Stimulated activated effector memory CD8-positive, alpha-beta T cell treated with anti-CD3 and anti-CD28 coated beads, Interleukin-12 subunit alpha, Interleukin-12 subunit beta, amount 100 ng/mL, for 72 hours (primary cell): ENCODE measurements at places on chromosomes 2 and 18.

- no peak for DNase-seq
These were observed 47.7 kb downstream of the NCOA1 start for GRCh38 chr2:24538720-24539119.

- no peak for DNase-seq
These were observed 226.3 kb downstream of the NBAS start for GRCh38 chr2:15334644-15335326.

DNA sequence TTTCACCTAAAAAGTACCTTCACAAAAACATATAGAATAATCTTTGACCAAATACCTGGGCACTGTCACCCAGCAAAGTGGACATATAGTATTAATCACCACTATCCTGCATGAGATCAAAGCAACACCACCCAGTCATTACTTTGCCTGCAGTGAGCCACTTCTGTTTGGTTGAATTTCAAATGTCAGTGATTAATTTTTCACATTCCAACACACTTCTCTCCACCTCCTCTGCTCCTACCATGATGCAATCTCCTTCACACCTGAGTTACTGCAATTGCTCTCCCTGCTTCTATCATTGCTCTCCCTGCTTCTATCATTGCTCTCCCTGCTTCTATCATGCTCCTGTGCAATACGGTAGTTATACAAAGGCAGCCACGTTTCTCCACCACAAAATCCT lies 106.1 kb upstream of the NETO1 start:
- no peak for DNase-seq

GRCh38 chr2:44668336-44668735 lies 273.2 kb upstream of the SIX3 start:
- DNase-seq, result no peak

DNA sequence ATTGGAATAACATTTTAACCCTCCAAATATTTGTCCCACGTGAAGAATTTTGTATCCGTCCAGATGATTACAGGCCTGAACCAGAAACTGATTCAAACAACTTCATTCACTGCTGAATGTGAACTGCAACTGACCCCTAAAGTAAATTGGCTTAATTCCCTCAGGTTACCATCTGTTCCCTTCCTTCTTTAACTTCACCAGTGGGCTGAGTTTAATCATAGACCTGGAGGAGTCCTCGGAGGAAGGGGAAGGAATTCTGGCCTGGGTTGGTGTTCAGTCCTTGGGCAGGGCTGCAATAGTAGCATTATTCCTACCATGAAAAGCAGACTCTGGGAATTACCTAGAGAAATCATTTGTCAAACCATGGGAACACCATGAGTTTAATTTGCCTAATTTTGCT lies 207.4 kb downstream of the TMEM247 start:
- no peak for DNase-seq

DNA sequence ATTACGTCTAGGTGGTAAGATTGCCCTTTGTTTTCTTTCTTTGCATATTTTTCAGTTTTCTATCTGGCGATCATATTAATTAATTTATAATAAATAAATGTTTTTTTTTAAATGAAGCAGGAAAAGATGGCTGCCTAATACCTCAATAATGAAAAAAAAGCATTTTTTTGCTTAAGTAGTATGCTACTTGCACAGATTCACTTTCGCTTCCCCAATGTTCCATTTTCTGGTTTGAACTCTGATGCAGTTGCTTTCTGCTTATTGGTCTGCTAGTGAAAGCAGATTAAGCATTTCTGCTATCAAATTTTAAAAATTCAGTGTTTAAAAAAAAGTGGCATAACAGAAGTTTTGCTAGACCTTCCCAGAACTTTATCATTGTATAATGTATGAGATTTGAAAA lies 11.9 kb upstream of the TMEM182 start:
- no peak for DNase-seq

DNA sequence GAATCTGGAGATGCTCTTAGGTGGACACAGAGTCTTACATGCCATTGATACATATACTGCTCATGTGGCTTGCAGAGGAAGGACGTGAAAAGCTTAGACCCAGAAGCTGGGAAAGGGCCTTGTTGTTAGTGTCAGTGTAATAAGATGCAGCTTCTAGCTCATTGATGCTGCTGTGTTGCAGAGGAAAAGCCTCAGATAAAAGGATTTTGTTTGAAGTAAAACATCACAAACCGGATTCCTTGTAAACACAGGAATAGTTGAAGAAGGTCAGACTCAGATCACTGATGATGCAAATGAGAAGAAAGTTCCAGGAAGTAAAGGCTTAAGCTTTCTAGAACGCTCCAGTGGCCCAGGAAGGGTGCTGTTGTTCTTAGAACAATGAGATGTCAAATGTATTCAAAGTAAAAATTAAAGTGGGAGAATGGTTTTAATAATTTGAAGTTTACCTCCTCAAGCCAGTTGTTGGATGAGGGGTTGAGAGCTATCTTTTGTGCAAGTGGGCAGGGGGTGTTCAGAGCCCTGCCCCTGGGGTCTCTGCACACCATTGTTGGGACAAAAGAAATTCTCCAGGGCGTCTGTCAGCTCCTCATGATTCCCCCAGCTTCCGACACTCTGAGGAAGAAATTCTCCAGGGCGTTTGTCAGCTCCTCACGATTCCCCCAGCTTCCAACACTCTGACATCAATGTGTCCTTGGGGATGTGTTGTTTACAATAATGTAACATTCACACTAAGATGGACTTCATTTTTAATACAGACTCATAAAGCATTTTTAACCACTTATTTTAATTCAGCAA lies 61.3 kb upstream of the CHMP1B start:
- no peak for DNase-seq
